ENCODE measurements at places on chromosomes 1 and 21.

DNA sequence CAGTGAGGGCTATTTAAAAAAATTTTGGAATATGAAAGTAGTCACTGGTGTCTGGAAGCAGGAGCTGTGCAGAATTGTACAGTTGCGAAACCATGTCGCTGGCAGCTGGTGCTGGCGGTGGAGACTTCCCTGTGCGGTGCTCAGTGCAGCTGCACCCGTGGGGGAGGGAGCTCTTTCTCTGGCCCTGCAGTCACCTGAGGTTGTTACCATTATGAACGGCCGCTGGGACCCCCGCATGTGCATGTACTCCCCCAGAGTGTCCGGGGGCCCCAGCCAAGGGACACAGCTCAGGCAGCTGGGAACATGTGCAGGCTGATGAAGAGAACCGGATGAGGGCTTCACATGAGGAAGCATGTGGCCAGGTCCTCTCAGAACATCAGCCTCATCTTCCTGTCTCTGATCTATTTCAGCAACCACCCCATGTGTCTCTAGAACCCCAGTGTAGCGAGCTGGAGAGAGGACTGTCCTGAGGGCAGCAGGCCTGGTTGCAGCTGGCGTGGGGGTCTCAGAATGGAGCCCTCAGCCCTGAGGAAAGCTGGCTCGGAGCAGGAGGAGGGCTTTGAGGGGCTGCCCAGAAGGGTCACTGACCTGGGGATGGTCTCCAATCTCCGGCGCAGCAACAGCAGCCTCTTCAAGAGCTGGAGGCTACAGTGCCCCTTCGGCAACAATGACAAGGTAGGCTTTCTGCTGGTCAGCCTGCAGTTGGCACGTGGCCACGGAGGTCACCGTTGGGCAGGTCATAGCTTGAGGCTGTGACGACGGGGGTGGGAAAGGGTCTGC lies at the start of gene TRPM2:
Gene TRPM2 (plus strand): TSS at position 431 of the 780 bp plus-strand sequence. CDS start 80 bp downstream, at position 511.
- no peak for DNase-seq

- no peak for DNase-seq
Observed at GRCh38 chr1:211920141-211920572, 89.6 kb upstream of the LPGAT1 start.

GRCh38 chr1:229947968-229948367 lies 119.1 kb upstream of the GALNT2 start:
- no peak for DNase-seq

- DNase-seq, result no peak
Observed at GRCh38 chr1:157186281-157186992, 48.2 kb upstream of the ETV3 start.

DNA sequence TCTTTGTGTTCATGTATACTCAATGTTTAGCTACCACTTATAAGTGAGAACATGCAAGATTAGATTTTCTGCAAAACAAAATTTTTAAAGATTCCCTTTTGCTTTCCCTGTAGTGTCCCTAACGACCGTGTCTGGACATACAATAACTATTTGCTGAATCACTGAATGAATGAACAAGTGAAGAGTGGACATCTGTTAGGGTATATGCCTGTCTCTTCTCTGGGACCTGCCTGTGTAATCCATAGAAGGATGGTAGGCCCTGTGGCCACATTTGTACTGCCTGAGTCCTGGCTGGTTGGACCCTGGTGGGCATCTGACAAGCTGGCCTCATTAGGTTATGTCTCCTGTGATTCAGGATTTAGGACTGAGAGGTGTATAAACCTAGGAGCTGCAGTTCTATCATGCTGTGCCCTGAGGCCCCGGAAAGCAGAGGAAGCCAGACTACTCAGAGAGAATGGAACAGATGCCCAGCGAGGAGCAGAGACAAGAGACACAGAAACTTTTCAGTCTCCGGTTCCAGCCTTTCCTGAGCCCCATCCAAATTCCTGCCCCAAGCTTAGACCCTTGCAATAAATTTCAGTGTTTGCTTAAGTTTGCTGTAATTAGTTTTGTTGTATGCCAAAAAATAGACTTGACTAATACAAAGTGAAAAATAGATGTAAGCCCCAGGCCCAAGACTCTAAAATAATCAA lies 7.5 kb upstream of the NCF2 start:
- no peak for DNase-seq

DNA sequence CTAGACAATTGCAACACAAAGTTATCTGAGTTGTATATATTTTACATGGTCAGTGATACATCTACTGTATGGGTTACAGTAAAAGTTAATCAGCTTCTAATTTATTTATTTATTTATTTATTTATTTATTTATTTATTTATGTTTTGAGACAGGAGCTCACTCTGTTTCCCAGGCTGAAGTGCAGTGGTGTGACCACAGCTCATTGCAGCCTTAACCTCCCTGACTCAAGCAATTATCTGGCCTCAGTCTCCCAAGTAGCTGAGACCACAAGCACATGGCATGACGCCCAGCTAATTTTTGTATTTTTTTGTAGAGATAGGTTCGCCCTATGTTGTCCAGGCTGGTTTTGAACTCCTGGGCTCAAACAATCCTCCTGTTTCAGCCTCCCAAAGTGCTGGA lies 241.6 kb downstream of the PTPRC start:
- no peak for DNase-seq

GRCh38 chr1:230868736-230869385 lies 540 bp upstream of the C1orf198 start:
- DNase-seq, result no peak

DNA sequence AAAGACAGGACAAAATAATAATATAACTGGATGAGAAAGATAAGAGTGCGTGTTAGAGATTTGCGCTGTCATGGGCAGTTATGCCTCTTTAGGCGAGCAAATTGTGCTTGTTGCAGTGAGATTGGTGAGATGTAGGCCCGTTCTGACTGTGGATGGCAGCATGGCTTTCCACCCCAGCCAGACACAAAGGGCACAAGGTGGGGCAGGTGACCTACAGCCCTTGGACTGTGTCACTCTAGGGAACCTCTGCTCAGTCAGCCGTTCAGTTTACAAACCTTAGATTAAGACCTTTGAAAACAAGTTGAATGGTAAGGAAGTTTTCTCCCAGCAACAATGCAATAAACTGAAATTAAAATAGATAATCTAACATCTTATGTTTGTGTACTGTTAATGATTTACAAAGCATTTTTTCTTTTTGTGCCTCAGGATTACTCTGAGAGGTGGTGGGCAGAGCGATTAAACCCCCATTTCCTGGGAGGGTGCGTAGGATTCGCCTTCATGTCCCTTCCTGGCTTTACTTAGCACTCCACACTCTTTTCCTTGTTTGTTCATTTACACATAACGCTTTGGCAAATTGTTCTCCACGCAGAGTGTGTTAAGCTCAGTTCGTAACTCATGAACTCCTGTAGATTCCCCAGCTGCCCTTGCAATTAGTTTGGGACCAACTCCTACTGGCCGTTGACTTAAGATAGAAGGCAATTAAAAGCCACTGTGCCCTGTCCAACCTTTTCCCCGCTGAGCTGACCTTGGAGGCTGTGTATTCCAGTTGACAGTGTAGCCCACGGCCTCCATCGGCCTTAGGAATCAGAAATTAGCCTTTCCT lies 58.1 kb upstream of the IGSF5 start:
- DNase-seq, result no peak

- no peak for DNase-seq
Observed at GRCh38 chr1:40337443-40337842, 20.4 kb upstream of the COL9A2 start.

DNA sequence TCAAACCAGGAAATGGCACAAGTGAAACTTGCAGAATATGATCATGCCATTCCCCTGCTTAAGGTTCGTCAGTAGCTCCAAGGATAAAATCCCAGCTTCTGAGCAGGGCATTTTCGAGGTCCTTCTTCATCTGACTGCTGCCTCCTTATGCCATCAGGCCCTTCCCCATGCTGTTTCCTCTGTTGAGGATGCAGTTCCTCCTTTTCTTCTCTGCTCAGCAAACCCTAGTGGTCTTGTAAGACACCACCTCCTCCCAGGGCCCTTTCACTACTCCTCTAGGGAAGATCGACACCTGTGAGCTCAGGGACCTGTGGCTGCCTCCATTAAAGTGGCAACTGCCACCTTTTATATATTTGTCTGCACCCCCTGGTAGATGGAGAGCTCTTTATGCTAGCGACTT lies 62.1 kb upstream of the JUN start:
- DNase-seq, result no peak

GRCh38 chr1:22317231-22317919 lies 134.3 kb upstream of the ZBTB40 start:
- DNase-seq, result no peak

GRCh38 chr1:152968248-152968647 lies 2.2 kb upstream of the SPRR4 start:
- no peak for DNase-seq

GRCh38 chr1:74180490-74180889 lies 17.5 kb downstream of the LRRIQ3 start:
- no peak for DNase-seq

DNA sequence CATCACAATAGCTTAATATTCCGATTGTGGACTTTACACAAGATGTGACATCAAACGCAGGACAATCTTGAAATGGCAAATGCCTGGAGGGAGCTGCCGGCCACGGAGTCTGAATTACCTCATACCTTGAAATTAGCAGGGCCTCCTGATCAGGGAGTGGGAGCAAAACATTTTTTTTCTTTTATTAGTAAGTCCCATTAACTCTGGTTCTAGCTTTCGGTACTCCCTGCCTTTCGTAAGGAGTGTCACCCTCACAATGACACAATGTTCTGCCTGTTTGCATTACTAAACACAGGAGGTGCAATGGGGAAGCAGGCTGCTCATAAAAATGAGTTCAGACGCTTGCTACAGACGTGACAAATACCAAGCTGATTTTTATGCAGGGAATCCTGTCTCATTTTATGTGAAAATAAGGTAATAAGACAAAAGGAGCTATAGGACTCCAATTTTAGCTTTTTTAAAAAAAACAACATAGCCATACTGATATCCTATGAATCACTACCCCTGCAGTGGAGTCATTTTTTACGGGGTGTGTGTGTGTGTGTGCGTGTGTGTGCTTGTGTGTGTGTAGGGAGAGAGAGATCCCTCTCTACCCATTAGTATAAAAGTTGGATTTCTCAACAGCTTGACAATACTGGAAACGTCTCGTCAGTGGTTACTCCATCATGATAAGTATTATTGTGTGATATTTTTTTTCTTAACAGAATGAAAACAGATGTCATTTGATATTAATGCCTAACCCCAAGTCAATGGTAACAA lies 205.1 kb upstream of the RUNX1 start:
- no peak for DNase-seq

GRCh38 chr21:46129846-46130651 lies 25.3 kb downstream of the FTCD start:
- no peak for DNase-seq

GRCh38 chr1:115329965-115330364 lies 8.1 kb downstream of the NGF start:
- DNase-seq, result no peak

GRCh38 chr1:66464802-66465201 lies 69.2 kb upstream of the SGIP1 start:
- DNase-seq, result no peak

- no peak for DNase-seq
Observed at GRCh38 chr1:40476924-40477677, at the start of gene ZFP69. ZFP69 (plus strand) TSS chr1:40477290; CDS start chr1:40479362, 2,072 bp downstream.

- DNase-seq, result no peak
Observed at GRCh38 chr1:23574265-23574754, 15.0 kb upstream of the ID3 start.

- DNase-seq, result no peak
Observed at GRCh38 chr1:51553911-51554310, 34.8 kb upstream of the EPS15 start.

- no peak for DNase-seq
Observed at GRCh38 chr1:22710701-22711049, at the start of gene EPHB2. EPHB2 (plus strand) TSS chr1:22710839; CDS start chr1:22710983, 144 bp downstream.

DNA sequence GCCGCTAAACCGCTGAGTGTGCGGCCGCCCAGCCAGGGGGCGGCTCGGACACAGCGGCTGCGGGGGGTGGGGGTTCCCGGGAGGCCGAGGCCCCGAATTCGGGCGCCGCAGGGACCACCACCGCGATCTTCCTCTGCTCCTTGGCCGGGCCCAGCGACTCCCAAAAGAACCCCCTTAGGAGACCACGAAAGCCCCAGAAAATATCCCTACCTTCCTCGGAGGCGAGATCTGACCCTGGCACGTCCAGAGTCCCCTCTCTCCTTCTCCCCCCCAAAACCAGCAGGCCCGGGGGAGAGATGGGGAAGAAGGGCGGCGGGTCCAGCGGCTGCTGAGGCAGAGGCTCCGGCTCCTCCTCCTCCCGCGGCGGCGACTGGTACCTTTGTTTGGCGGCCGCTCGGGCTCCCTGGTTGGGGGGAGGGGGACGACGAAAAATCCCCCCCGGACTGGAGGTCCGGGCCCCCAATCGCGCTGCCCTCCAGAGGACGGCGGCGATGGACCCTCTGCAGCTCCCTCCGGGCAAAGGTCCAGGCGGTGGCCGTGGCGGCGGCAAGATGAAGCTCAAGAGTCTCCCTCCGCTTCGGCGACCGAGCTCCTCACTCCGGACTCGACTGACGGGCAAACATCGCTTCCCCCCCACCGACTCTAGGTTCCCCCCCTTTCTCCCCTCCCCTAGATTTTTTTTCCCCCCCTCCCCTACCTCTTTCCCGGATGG lies at the start of gene ARID4B:
Gene ARID4B (minus strand): TSS at position 621 of the 712 bp plus-strand sequence. CDS start 1,260 bp downstream, outside the sequence.
- no peak for DNase-seq

- no peak for DNase-seq
Observed at GRCh38 chr1:6419804-6420453, at the start of gene HES2. HES2 (minus strand) TSS chr1:6419919; CDS start chr1:6419820, 99 bp downstream.

DNA sequence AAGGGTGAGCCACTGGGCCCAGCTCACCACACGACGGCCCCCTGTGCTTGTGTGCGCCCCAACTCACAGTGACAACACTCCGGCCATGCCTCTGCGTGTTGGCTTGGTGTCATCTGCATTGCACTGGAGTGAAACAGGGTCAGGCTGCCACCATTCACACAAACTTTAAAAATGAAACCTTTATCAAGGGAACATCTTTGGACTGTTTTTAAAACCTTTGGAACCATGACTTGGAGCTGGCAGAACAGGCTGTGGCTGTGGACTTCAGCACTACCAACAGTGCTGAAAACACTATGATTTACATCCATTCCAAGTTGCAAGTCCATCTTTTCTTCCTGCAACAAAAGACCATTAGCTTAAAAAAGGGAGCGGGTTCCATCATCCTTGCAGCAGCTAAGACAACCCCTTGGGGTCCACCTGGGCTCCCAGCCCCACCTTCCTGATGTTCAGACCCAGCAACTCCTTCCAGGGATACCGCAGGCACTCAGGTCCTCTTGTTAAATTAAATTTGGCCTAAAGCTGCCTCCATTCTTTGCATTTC lies 25.6 kb downstream of the POFUT2 start:
- DNase-seq, result no peak

GRCh38 chr1:168466092-168466713 lies 77.6 kb downstream of the XCL2 start:
- DNase-seq, result no peak
